ENCODE measurements at places on chromosomes 6 and 20. TPM values are rescaled to one million over a fixed set of nuclear protein-coding genes. Genes with fewer than 3 reads are reported as not detected.

- H3K27me3 ChIP-seq: no peaks in the 10 kb centered on the region
- no peak overlapping the region for H3K27ac ChIP-seq
- no peak overlapping the region for H3K4me3 ChIP-seq
- no peaks in the 10 kb centered on the region for H3K36me3 ChIP-seq
- no peak for DNase-seq
Observed at GRCh38 chr6:19067165-19067564, 680.0 kb downstream of the RNF144B start.

- H3K27ac ChIP-seq: no peak overlapping the region
- DNase-seq: no peak
- H3K4me1 ChIP-seq: peaks cover 2% of the 10 kb centered on the region
- H3K27me3 ChIP-seq: no peaks in the 10 kb centered on the region
Observed at GRCh38 chr6:168232989-168233874, 86.3 kb downstream of the DACT2 start.

Gene KCNG1
- total RNA-seq: 1.5 TPM

Gene SPEF1
- not detected for total RNA-seq
